T-cell (primary cell): ENCODE measurements at places on chromosomes 16 and 17.

DNA sequence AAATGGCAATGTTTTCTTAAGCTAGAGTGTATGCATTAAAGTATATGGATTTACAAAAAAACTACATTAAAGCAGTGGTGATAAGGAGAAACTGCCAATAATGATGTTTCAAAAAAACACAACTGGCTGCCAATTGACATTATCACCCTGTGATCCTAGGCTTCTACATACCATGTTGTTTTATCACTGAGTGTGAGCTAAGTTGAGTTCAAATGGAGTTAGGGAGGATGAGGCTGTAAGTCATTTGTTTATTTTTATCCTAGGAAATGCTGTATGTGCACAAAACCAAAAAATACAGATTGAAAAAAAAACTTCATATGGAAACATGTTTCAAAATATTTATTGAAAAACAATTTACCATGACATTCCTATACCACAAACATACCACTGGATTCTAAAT is 22.9 kb downstream of the CHCT1 start:
- DNase-seq: no peak

DNA sequence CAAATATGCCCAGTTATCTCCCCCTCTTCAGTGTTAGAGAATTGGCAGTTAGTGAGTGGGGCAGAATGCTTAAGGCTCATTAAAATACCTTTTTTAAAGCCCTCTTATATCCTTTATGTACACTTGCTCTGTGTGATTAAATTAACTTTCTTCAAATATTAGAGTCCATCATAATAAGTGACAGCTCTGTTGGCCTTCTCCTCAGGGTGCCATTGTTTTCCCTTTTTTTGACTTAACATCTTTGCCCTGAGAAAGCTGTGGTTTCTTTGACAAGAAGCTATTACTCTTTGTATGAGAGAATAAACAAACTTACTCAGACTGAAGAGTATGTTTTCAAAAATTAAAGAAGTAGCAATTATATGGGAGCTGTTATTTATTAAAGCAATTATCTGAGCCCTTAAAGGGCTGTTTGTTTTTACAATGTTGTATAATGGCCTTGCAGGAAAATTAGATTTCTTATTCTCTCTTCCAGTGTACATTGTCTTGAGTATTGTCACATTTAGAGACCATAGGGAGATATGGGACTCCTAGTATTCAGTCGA is 13.4 kb downstream of the RBBP6 start:
- DNase-seq: no peak

DNA sequence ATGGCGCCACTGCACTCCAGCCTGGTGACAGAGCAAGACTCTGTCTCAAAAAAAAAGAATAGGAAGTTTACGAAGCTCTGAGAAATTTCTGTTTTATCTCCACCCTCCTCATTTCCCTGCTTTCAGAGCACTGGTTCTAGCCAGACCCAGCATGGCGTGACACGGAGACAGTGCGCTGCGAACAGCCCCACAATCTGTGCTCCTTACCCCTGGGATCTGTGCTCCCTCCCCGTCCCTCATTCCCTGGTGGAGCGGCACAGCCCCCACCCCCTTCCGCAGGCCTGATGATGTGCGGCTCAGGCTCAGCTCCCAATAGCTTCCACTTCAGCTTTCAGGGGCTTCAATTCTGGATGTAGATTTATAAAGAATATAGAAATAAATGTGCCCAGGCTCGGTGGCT is 56.1 kb upstream of the ENDOV start:
- DNase-seq: no peak

GRCh38 chr17:728911-729310 is 3.5 kb upstream of the TLCD3A start:
- no peak for DNase-seq

DNA sequence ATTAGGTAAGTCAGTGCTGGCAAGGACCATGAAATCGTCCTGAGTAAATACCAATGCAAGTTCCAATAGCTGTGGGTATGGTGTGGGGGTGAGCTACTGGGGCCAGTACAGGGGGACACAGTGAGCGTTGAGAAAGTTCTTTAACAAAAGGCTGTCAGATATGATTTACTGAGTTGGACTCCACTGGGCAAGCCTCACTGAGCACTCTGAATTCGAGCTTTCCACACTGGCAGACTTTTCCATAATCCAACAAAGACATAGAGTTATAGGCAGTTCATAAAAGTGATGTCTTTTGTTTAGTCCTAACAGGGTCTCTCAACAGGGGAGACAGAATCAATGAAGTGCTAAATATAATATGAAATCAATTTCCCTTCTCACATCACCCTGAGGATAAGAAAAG is 489.0 kb downstream of the KCNJ2 start:
- DNase-seq: no peak
